ENCODE measurements at places on chromosomes 3 and 15.

DNA sequence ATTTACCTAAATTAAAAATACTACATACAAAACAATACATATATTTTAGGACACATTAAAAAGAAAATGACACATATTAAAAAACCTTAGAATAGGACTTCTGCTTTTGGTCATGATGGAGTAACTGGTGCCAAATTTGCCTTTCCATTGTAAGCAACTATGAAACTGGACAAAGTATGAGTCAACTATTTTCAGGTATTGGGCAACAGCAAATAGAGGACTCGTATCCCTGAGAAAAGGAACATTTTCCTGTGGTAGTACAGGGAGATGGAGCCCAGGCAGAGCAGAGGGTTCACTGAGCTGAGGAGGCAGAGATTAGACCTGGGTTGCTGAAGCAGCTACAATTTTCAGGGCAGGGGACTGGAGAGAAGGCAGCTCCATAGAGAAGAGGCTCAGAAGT is 14.7 kb downstream of the CCR1 start:
- DNase-seq, result no peak

DNA sequence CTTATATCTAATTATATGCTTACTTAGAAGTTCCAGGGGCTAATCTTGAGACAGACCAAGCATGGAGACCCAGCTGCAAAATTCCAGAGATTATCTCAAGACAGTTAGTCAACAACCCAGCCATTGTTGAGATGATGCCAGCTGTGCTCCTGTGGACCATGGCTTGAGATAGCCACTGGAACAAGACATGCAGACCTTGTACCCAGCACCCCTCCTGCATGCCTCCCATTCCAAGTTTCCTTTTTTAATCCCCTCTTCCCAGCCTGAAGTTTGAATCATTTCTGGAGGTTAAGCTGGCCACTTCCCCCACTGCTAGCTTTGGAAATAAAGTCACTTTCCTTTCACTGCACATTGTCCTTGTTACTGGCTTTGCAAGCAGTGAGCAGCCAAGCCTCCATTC is 53.8 kb downstream of the IMPG2 start:
- DNase-seq, result no peak

GRCh38 chr3:48851407-48851806 is 3.7 kb upstream of the PRKAR2A start:
- no peak for DNase-seq

- DNase-seq, result no peak
These were observed 26.4 kb upstream of the SKIL start for GRCh38 chr3:170331143-170331542.

DNA sequence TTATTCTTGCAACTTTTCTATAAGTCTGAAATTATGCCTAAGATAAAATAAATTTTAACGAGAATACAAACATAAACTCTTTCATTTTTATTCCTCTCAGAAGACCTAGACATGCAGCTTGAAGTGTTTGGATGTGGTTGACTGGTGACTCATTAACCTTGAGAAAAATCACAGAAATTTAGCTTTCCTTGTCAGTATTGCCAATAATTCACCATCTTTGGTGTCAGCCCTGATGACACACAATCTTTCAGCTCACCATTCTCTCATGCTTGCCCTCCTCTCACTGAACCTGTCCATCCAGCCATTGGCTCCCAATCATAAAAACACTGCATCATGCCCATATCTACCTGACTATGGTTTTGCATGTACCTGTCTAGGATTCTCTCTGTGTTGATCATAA is 22.6 kb upstream of the TNFAIP8L3 start:
- no peak for DNase-seq

GRCh38 chr3:23333633-23334032 is 130.5 kb downstream of the UBE2E2 start:
- no peak for DNase-seq

GRCh38 chr15:53808058-53808706 is 48.7 kb upstream of the WDR72 start:
- DNase-seq, result no peak

DNA sequence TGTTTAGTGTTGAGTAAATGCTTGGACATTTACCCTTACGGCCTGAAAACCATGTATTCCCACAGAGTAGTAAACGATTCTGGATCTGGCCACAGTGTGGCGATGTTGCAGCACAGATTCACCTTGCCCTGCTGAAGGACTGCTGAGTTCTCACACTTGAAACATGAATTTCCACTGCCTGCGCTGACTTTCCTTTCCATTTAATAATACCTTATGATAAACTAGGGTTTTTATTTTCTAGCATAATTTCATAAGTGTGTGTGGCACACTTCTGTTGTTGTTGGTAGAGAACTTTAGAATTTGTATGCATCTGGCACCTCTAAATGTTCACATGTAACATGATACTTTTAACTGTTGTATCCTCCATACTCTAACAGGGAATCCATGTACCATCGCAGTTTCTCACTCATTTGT is 53.9 kb downstream of the C3orf38 start:
- no peak for DNase-seq

GRCh38 chr3:74465715-74466410 is 148.6 kb downstream of the CNTN3 start:
- DNase-seq, result no peak

DNA sequence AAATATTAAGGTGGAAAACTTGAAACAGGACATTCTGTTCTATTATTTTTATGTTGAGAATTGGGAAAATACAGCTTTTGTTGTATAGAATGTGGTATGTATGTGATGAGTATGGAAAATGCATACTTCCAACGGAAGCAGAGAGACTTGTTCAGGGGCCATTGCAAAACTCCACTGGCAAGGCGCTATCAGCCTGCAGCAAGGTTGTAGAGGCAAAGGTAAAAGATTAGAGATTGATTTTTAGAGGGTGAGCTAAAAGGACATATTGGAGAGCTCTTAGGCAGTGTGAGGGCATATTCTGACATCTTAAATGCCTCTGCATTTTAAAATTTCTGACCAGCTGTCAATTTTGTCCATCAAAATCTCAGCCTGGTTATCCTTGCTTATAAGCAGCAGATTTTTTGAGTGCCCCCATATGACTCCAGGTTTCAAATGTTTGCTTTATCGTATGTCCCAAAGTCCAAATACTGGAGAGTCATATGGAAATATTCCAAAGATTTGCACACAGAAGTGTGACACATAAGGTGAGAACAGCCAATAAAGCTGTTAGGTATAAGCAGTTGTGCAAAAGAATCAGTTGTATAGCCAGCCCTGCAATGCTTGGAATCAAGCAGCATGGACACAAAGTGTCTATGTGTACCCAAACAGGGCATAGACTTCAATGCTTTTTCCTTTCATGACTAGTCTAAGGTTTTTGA is 829.4 kb downstream of the FHIT start:
- DNase-seq, result no peak

DNA sequence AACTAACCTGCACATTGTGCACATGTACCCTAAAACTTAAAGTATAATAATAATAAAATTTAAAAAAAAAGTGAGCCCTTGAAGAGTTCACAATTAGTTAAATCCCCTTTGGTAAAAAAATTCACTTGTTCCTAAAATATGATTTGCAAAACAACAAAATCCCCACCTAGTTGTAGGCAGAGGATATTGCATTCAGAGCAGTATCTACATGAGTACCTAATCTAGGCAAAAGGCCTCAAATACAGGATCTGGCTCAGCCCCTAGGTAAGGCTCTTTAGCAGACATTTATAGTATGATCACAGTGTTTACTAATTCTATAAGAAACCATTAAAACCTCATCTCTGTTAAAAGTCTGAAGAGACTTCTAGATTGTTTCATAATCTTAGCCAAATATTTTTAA is 89.3 kb upstream of the CCDC80 start:
- no peak for DNase-seq

DNA sequence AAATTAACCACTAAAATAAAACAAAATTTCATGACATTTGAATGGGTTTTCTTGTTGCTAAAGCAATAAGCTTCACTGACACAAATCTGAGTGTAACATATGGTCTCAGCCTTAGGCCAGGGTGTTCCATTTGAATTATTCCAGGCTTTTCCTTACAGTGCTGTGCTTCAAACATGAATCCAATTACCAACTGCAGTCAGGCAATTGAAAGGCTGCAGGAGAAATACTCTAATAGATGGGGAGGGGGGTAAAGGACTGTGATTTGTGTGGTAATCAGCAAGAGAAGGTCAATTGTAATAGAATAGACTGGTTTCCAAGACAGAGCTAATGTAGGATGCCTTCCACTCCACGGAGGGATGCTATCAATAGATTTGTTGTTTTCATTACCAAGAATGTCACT is 466.7 kb downstream of the C3orf38 start:
- no peak for DNase-seq

- DNase-seq, result no peak
These were observed 362.7 kb upstream of the ARRDC4 start for GRCh38 chr15:97597801-97598200.

GRCh38 chr15:85404176-85404917 is 23.9 kb downstream of the AKAP13 start:
- DNase-seq, result no peak

DNA sequence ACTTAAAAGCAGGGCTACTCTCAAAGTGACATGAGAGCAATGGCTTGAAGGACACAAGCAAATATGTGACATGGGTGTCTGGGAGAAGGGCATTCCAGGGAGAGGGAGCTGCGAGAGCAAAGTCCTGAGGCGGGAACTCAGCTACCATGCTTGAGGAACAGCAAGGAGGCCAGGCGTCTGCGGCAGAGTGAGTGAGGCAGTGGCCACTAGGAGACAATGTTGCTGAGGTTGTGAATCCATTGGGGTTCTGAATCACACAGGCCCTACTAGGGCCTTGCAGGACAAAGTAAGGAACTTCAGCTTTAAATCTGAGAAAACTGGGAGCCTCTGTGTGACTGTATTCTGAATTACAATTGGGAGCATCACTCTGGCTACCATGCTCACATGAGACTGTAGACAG is 94.1 kb upstream of the PRICKLE2 start:
- no peak for DNase-seq

DNA sequence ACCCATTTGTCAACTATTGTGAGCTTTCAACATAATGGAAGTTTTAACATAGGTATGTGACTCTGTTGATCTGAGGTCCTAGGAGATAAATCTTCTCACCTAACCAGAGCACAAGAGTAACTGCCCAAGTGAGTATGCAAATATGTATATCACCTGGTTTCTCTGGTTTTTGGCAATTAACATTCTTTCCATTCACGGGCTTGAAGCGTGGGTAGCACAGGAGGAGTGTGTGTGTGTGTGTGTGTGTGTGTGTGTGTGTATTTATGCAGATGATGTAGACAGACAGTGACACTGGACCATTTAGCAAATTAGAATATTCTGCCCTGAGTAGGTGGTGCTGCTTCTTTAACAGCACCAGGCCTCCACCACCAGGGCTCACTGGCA is 15.0 kb downstream of the EPHB1 start:
- no peak for DNase-seq

DNA sequence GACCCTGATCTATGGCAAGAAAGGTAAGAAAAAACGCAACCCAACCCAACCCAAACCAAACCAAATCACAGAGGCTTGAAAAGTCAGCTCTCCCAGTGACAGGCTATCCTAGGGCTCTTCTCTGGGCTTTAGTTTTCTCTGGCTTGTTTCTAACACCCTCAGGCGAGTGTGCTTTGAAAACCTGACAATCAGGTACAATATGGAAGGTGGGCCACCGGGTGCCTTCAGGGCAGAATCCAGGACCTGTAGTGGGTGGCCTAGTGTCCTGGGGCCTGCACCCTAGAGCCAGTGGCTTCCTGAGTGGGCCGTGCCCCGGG is 46.8 kb downstream of the BHLHE40 start:
- no peak for DNase-seq

- no peak for DNase-seq
These were observed 10.0 kb upstream of the CAV3 start for GRCh38 chr3:8723612-8724011.

DNA sequence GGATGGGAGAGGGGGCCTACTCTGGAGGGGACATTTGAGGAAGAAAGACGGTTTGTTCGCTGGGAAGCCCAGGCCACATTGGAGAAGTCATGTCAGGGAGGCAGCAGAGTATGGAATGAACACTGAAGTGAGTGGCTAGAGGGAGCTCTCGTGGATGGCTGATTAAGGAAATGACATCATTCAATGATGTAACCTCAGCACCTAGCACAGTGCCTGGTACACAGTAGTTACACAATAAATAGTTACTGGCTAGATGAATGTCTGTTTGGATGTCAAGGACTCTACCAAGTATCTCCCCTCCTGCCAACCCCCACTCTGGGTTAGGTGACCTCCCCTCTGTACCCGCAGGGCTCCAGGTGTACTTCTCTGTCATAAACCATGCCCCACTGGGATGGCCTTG is 121.1 kb downstream of the CLSTN2 start:
- DNase-seq, result no peak

DNA sequence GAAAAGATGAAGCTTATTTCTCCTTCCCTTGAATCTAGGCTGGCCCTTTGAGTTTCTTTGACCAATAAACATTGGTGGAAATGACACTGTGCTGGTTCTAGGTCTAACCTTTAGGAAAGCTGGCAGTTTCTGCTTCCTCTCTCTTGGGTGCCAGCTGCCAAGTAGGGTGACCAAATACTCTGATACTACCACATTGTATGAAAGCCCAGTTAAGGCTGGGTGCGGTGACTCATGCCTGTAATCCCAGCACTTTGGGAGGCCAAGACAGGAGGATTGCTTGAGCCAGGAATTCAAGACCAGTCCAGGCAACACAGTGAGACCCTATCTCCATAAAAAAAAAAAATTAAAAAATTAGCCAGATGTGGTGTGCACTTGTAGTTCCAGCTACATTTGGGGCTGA is 320.7 kb downstream of the ZNF621 start:
- no peak for DNase-seq

DNA sequence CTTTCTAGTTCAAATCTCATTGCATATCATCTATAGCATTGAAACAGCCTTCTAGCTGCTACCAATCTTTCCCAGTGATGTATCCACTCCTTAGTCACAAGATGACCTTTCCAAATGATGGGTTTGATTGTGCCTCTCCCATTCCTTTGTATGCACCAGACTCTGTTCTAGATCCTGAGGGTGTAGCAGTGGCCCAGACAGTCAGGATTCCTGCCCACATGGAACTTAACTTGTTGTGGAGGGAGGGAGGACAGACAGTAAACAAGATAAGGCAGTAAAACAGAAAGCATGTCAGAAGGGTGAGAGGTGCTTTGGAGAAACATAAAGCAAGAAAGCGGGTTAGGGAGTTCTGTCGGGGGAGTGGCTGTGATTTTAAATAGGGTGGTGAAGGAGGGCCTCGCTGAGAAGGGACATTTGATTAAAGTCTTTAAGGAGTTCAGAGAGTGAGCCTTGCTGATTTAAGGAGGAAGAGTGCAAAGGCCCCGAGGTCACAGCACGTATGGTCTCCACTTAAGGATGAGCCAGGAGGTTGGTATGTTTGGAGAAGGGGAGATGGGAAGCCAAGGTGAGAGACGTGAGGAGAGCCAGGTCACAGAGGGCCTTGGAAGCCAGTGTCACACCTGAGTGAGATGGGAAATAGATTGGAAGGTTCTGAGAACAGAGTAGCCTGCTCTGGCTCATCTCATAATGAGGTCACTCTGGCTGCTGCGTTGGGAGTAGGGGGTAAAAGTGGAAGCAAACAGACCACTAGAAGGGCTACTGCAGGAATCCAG is 38.3 kb downstream of the FAM43A start:
- no peak for DNase-seq

GRCh38 chr3:78867409-78868372 is 900.1 kb downstream of the ROBO1 start:
- DNase-seq, result no peak

GRCh38 chr3:197082871-197083270 is 53.3 kb upstream of the MELTF start:
- DNase-seq, result no peak

- no peak for DNase-seq
These were observed 307.1 kb upstream of the DPH6 start for GRCh38 chr15:35852818-35853624.

All from SJSA1 (cell line).